ENCODE measurements at places on chromosomes 6 and 20.

DNA sequence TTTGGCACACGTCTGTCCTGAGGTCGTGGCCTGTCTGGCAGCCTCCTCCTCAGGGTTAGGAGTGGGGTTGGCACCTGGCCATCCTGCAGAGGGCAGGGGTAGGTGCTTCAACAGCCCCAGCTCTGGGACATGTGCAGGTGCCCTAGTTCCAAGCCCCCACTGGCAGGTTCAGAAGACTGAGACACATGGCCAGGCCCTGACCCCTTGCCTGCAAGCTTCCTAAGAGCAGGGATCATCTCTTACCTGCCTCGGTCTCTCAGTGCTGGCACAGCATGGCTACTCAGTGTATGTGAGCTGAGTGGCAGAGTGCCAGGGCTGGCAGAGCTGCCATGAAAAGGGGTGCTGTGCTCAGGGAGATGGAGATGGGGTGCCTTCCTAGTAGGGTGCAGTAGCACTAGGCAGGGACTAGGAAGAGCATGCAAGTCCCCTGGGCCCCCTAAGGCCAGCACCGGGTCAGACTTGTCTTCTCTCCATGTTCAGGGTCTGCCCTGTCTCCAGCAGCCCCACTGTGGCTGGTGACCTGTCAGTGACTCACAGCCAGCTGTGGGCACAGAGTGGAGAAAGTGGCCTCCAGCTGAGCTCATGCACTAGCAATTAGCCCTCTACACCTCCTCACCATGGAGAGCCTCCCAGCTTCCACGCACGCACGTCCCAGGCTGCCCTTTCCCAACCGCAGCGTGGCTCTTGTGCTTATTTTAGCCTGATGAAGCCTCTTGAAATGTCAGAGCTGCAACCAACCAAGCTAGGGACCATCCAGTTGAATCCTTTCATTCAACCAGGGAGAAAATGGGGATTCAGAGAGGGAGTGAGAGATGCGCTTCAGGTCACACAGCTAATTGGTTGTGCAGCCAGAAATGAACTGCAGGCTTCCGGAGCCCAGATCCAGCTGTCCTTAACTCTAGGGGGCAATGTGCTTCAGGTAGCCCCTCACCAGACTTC is 116.6 kb downstream of the MRPL14 start:
- H3K4me3 ChIP-seq: no peak overlapping the region
- H3K27ac ChIP-seq: no peak overlapping the region
- H3K36me3 ChIP-seq: no peaks in the 10 kb centered on the region
- no peak for DNase-seq
- no peaks in the 10 kb centered on the region for H3K4me1 ChIP-seq

DNA sequence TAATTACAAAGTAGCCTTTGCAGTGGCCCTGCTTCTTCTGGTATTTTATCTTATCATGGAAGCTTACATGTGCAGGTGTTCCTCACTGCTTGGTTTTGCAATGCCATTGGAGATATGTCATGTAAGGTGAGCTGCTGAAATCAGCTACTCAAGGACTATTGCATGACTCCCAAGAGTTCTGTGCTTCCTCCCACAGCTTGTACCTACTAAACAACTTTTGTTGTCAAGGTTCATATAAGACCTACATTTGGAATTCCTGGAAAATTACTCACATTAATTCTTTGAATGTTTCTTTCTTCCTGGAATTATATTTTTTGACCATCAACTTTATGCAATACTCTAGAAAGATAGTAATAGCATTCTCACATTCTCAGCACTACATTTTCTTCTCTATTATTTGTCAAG is 427.5 kb upstream of the HSF2 start:
- no peaks in the 10 kb centered on the region for H3K27me3 ChIP-seq
- H3K4me3 ChIP-seq: no peak overlapping the region
- no peaks in the 10 kb centered on the region for H3K4me1 ChIP-seq
- no peak overlapping the region for H3K27ac ChIP-seq
- H3K36me3 ChIP-seq: no peaks in the 10 kb centered on the region

GRCh38 chr6:157763129-157763903 is 59.7 kb upstream of the SNX9 start:
- DNase-seq: no peak
- H3K27ac ChIP-seq: peak overlapping the region; percentile 82
- H3K4me1 ChIP-seq: peaks cover 72% of the 10 kb centered on the region
- no peak overlapping the region for H3K4me3 ChIP-seq
- H3K27me3 ChIP-seq: peaks cover 24% of the 10 kb centered on the region

- DNase-seq: no peak
- no peak overlapping the region for H3K4me3 ChIP-seq
- H3K4me1 ChIP-seq: peaks cover 2% of the 10 kb centered on the region
These were observed 53.5 kb downstream of the KCNQ5 start for GRCh38 chr6:72675396-72675795.

- H3K4me1 ChIP-seq: no peaks in the 10 kb centered on the region
- H3K4me3 ChIP-seq: no peak overlapping the region
- no peak for DNase-seq
- no peaks in the 10 kb centered on the region for H3K27me3 ChIP-seq
- peaks cover 12% of the 10 kb centered on the region for H3K36me3 ChIP-seq
- H3K27ac ChIP-seq: no peak overlapping the region
These were observed 27.2 kb upstream of the KIF25 start for GRCh38 chr6:167970230-167970629.

DNA sequence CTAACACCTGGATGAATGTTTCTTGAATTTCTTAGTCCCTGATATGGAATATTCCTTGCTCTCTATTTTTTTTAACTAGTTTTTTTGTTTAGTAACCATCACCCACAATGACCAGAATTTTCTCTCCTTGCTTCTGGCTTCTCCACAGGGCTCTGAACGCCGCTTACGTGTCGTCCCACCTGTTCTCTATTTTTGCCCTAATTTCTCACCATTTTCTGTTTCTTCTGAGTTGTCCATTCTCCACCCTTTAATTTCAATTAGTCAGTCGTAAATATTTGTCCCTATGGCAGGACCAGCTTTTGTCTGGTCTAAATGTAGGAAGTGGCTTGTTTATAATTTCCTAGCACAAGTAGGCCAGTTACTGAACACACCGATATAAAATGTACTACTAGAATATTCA is 52.3 kb downstream of the PLCB4 start:
- H3K4me1 ChIP-seq: no peaks in the 10 kb centered on the region
- DNase-seq: no peak
- H3K27ac ChIP-seq: no peak overlapping the region
- H3K36me3 ChIP-seq: no peaks in the 10 kb centered on the region
- no peaks in the 10 kb centered on the region for H3K27me3 ChIP-seq
- H3K4me3 ChIP-seq: no peak overlapping the region

All from activated CD4-positive, alpha-beta memory T cell treated with anti-CD3 and anti-CD28 coated beads, Interleukin-2, amount 10 ng/mL, durations not matched to agents 7 days and 5 days (primary cell).